ENCODE measurements at places on chromosomes 16 and 17. TPM values are rescaled to one million over a fixed set of nuclear protein-coding genes. Genes with fewer than 3 reads are reported as not detected.
A peak's percentile ranks its signal among the peaks of the same experiment; 100 is the strongest.

Gene TNS4
- total RNA-seq: not detected

Gene ABCC11
- total RNA-seq: 0.09 TPM

Gene RPL26
- 2,801 TPM for total RNA-seq

Gene NOTUM
- 0.09 TPM for total RNA-seq

Gene MYL4
- not detected for total RNA-seq

Gene GDPD1
- total RNA-seq: 0.49 TPM

Gene EPX
- not detected for total RNA-seq

Gene FADS6
- total RNA-seq: not detected

Gene TNK1
- total RNA-seq: not detected

- DNase-seq: peak; percentile 61
These were observed 15.0 kb downstream of the USP31 start for GRCh38 chr16:23134274-23134673.

DNA sequence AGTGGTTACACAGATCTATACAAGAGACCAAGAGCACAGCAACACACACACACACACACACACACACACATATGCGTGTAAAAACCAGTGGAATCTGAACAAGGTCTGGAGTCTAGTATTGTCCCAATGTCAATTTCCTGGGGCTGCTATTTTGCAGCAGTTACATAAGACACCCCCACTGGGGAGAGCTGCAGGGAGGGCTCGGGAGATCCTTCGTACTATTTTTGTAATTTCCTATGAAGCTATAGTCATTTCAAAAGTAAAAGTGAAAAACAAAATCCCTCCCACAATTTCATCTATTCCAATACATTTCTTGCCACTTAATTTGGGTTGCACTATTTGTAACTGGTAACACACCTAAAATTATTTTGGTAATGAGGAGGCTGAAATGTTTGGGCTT, 68.5 kb downstream of the C16orf95 start:
- DNase-seq: no peak

GRCh38 chr16:30637944-30638343, 12.8 kb upstream of the PRR14 start:
- DNase-seq: peak; percentile 42

GRCh38 chr16:82761236-82761635, 134.5 kb downstream of the CDH13 start:
- DNase-seq: peak; percentile 71

DNA sequence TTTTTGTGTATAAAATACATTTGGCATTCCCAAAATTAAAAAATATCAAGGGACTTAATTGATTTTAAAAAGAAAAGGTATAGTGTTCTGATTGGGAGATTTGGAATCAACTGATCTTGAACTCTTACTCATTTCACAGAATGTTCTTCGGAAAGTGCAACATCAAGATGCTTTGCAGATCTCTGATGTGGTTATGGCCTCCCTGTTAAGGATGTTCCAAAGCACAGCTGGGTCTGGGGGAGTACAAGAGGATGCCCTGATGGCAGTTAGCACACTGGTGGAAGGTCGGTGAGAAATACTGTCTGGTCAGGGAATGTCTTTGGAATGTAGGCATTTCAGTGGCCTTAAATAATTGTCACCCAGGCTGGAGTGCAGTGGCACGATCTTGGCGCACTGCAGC, 19.5 kb upstream of the TBKBP1 start:
- no peak for DNase-seq

DNA sequence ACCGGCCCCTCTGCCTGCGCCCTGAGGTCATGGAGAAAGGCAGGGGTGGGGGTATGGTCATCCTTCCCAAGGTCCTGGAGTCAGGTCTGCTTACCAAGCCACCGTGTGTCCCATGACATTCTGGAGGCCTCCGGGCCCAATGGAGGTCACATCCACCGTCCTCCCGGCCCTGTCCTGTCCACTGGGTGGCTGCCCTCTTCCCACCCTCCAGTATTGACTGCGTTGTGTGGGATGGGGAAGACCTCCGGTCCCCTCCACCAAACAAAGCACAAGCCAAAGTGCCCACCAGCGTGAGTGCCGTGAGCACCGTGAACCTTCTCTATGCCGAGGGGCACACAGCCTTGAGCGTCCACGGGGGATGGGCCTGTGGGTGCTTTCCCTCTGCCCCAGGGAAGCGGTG, 37.2 kb downstream of the LMF1 start:
- DNase-seq: no peak

DNA sequence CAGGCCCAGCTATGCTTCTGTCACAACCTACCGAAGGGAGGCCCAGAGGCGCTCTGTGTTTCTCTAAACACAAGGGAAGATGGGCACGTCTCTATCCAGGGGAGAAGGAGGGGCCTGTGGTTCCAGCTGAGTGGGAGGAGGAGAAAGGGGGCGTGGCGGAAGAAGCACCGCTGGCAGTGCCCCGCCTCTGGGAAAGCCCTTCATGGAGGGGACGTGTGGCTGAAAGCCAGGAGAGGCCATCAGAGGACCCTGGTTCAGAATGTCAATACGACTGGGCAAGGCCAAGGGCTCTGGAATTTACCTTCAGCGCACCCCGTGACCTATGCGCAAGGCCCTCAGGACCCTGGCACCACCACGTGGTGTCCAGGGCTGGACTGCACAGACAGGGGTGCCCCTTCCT, 12.3 kb upstream of the SLC38A8 start:
- no peak for DNase-seq

- no peak for DNase-seq
These were observed 237.3 kb downstream of the MSI2 start for GRCh38 chr17:57493625-57494024.

- DNase-seq: no peak
These were observed 66.0 kb downstream of the XPO6 start for GRCh38 chr16:28145796-28146195.

GRCh38 chr16:83568345-83568744, 239.4 kb upstream of the HSBP1 start:
- no peak for DNase-seq

DNA sequence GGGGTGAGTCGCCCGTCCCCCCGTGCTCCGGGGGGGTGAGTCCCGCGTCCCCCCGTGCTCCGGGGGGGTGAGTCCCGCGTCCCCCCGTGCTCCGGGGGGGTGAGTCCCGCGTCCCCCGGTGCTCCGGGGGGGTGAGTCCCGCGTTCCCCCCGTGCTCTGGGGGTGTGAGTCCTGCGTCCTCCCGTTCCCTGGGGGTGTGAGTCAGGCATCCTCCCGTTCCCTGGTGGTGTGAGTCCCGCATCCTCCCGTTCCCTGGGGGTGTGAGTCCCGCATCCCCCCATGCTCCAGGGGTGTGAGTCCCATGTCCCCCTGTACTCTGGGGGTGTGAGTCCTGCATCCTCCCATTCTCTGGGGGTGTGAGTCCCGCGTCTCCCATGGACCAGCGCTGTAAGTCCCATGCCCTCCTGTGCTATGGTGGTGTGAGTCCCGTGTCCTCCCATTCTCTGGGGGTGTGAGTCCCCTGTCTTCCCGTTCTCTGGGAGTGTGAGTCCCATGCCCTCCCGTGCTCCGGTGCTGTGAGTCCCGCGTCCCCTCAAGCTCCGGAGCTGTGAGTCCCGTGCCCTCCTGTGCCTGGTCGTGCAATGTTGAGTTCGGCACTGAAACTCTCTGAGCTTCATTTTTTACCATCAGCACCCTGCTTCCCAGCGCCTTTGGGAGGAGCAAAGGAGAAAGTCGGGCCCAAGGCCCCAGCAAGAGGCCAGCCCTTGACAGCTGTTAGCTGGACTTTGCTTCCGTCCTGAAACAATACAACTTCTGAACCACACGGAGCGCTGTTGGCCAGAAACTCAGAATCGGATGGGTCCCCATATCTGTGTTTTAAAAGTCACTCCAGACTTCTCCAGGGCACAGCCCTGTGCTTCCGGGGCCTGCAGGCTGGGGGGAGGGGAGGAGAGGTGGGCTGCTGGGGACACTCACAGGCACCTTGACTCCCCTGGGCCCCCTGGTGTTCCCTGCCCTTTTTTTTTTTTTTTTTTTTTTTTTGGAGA, 11.5 kb upstream of the ZC3H18 start:
- peak; percentile 70 for DNase-seq

GRCh38 chr16:89482817-89483205, 7.5 kb downstream of the ANKRD11 start:
- DNase-seq: no peak

- no peak for DNase-seq
These were observed 14.1 kb upstream of the NLRP1 start for GRCh38 chr17:5598457-5598856.
